ENCODE measurements at places on chromosomes 7 and 10. TPM values are rescaled to one million over a fixed set of nuclear protein-coding genes. Genes with fewer than 3 reads are reported as not detected.

- H3K4me1 ChIP-seq = peaks cover 4% of the 10 kb centered on the region
- H3K36me3 ChIP-seq = peaks cover 14% of the 10 kb centered on the region
- no peak overlapping the region for H3K27ac ChIP-seq
- no peaks in the 10 kb centered on the region for H3K27me3 ChIP-seq
- no peak overlapping the region for H3K4me3 ChIP-seq
- no peak for DNase-seq
Observed at GRCh38 chr7:47520406-47520805, 61.5 kb downstream of the TNS3 start.

- no peaks in the 10 kb centered on the region for H3K4me1 ChIP-seq
- no peaks in the 10 kb centered on the region for H3K27me3 ChIP-seq
- no peak for DNase-seq
- no peak overlapping the region for H3K27ac ChIP-seq
Observed at GRCh38 chr7:18041191-18041590, 13.5 kb upstream of the PRPS1L1 start.

DNA sequence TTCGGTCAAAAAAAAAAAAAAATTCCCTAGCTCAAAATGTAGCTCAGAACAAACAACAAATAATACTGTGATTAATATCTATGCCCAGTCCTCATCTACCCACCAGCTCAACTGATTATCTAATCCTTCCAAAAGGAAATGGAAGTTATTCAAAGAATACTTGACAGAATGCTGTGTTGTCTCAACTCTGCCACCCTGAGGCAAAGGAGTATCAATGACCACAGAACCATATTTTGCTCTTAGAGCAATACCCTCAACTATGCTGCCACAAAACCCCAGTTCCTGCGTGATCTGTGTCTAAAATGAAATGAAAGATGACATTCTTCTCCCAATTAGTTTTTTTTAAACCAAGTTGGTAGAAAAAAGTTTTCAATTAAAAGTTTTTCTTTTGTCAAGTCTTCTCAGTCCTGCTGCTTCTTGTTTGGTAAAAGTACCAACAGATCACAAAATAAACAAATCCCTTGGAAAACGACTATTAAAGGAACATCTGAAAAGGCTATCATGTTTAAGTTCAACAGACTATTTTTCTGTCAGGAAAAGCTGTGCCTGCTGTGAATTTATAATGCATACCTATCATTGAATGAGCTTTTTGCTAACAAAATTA is 21.6 kb downstream of the RBM28 start:
- H3K27ac ChIP-seq = no peak overlapping the region
- no peak overlapping the region for H3K4me3 ChIP-seq
- no peaks in the 10 kb centered on the region for H3K27me3 ChIP-seq
- no peak for DNase-seq
- H3K4me1 ChIP-seq = no peaks in the 10 kb centered on the region

DNA sequence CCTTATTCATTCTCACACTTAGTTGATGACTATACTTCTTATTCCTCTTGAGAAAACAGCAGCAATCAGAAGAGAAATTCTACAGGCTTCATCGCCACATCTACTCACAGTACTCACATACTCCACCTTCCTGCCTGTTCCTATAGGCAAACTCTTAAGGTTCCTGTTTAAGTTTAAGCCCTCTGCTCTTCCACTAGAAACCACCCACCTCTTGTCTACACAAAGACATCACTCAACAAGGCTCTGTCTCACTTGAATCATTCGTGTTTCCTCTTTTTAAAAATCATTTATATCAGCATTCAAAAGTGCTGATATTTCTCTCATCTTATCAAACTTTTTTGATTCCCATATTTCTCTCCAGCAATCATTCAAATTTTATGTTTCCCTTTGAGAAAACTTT is 85.5 kb upstream of the ADO start:
- no peak for DNase-seq
- no peaks in the 10 kb centered on the region for H3K4me1 ChIP-seq
- no peaks in the 10 kb centered on the region for H3K36me3 ChIP-seq
- H3K27me3 ChIP-seq = peaks cover 25% of the 10 kb centered on the region

GRCh38 chr10:28906934-28907333 is 229.6 kb downstream of the BAMBI start:
- no peak overlapping the region for H3K27ac ChIP-seq
- H3K27me3 ChIP-seq = no peaks in the 10 kb centered on the region
- H3K4me1 ChIP-seq = peaks cover 4% of the 10 kb centered on the region
- no peaks in the 10 kb centered on the region for H3K36me3 ChIP-seq
- no peak for DNase-seq

DNA sequence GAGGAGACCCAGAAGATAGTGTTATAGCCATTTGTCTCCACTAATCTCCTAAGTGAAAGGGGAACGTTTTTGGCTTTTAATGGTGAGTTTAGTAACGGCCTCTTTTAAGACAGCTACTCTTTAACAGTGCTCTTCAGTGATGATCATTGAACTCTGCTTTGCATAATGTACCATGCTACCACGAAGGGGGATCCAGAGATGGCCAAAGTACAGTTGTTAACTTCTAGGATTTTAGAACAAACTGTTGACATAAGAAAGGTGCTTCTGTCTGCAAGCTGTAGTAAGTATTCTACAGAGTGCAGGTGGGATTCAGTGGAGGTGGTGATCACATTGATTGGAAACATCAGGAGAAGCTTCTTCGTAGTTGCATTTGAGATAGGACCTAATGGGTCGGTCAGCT is 114.1 kb upstream of the RPA3 start:
- no peak overlapping the region for H3K27ac ChIP-seq
- DNase-seq = no peak
- H3K4me1 ChIP-seq = peaks cover 6% of the 10 kb centered on the region
- H3K4me3 ChIP-seq = no peak overlapping the region
- H3K36me3 ChIP-seq = no peaks in the 10 kb centered on the region
- H3K27me3 ChIP-seq = no peaks in the 10 kb centered on the region

- H3K36me3 ChIP-seq = no peaks in the 10 kb centered on the region
- H3K27me3 ChIP-seq = no peaks in the 10 kb centered on the region
- H3K4me3 ChIP-seq = no peak overlapping the region
- no peaks in the 10 kb centered on the region for H3K4me1 ChIP-seq
- no peak for DNase-seq
- no peak overlapping the region for H3K27ac ChIP-seq
Observed at GRCh38 chr10:26612151-26612915, 85.2 kb upstream of the PDSS1 start.

DNA sequence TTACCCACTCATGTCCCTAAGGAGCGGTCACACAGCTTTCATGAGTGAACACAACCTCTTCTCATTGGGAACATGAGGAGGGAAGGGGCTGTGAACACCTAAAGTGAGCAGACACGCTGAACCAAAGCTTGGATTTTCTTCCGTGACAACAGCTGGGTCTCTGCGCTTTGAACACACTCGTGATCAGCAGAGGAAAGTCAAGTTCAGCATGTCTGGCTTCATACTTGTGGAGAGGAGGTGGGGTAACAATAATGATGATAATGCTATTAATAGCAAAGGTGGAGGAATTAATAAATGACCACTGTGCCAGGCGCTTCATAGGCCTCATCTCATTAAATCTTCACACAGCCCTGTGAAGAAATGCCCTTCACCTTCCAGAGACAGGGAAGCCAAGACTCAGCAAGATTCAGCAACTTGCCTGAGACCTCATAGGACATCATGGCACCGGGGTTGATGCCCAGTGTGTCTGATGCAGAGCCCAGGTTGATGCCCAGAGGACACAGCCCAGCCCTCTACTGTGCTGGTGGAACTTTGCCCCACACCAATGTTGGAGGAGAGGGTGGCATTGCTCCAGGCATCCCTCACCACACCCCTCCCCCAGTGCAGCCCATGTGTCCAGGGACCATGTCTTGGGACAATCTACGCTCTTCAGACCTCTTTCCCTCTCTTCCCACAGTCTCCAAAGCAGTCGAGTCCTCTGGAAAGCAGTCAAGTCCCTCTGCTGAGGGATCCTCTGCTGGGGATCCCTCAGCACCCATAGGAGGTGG is 40.6 kb downstream of the GSDME start:
- no peaks in the 10 kb centered on the region for H3K27me3 ChIP-seq
- peaks cover 14% of the 10 kb centered on the region for H3K4me1 ChIP-seq
- no peak overlapping the region for H3K27ac ChIP-seq
- DNase-seq = peak; percentile 30
- H3K4me3 ChIP-seq = no peak overlapping the region
- no peaks in the 10 kb centered on the region for H3K36me3 ChIP-seq

GRCh38 chr10:111830359-111830758 is 353.2 kb downstream of the GPAM start:
- H3K4me1 ChIP-seq = no peaks in the 10 kb centered on the region
- H3K27ac ChIP-seq = no peak overlapping the region
- DNase-seq = no peak
- no peak overlapping the region for H3K4me3 ChIP-seq
- no peaks in the 10 kb centered on the region for H3K27me3 ChIP-seq
- H3K36me3 ChIP-seq = no peaks in the 10 kb centered on the region

DNA sequence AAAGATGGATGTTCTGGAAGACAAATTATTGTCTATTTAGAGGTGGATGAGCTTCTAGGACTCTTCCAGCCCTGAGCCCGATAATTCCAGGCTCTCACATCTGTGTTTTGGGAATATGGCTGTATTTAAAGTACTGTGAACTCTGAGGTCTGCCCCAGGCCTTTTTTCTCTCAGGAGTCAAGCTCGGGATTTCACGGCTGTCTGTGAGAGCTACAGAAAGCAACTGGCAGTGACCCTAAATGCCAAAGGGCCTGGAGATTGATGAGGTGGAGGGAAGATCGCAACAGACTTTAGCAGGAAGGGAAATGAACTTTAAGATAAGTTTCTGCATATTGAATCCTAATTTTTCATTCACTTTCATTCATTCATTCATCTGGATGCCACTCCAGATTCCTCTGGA is 51.0 kb upstream of the COL13A1 start:
- no peak overlapping the region for H3K27ac ChIP-seq
- H3K27me3 ChIP-seq = no peaks in the 10 kb centered on the region
- H3K4me3 ChIP-seq = no peak overlapping the region
- no peak for DNase-seq
- H3K4me1 ChIP-seq = no peaks in the 10 kb centered on the region

The A1CF gene
- 0.43 TPM for total RNA-seq

The PON3 gene
- total RNA-seq = 0.54 TPM
